Activated T-cell treated with anti-CD3 and anti-CD28 coated beads for 4 hours (primary cell): ENCODE measurements at places on chromosomes 12 and 14.
A peak's percentile ranks its signal among the peaks of the same experiment; 100 is the strongest.

GRCh38 chr14:65297744-65298143 lies 114.8 kb upstream of the FUT8 start:
- DNase-seq, result no peak

DNA sequence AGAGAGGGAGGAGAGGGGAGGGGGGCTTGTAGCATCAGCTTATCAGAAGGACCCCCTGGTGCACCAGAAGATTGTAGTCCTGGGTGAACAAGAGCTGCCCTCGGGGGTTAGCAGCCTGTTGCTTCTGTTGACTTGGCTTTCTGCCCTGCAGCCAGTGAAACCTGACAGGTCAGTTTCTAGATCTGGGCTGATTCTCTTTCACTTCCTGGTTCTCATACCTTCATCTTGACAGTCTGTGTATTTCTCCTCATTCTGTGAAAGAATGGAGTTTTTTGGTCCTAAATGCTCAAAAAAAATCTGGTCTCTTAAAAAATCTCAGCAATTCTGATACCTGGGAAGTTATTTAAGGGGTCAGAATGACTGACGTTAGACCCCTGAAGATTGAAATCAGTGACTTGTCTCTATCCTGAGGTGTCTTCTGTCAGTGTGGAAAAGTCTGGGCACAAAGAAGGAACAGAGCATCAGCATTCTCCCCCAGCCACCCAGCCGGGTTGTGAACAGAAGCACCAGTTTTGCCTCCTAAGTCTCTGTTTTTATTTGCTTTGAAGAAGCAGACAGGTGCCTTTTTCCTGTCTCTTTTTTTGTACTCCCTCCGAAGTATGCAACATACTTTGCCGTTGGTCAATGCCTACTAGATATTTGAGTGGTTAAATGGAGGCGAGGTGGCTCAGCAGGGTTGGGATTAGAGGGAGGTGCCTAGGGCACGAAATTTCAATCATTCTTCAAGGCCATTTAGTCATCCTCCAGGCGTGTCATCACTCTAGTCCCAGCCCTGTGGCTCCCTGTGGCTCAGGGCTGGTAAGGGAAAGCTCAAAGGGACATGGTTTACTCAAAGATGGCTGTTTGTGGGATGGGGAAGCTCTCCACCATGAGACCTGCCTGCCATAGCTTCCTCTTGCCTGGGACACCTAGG lies 24.0 kb downstream of the TTC9 start:
- DNase-seq, result no peak

DNA sequence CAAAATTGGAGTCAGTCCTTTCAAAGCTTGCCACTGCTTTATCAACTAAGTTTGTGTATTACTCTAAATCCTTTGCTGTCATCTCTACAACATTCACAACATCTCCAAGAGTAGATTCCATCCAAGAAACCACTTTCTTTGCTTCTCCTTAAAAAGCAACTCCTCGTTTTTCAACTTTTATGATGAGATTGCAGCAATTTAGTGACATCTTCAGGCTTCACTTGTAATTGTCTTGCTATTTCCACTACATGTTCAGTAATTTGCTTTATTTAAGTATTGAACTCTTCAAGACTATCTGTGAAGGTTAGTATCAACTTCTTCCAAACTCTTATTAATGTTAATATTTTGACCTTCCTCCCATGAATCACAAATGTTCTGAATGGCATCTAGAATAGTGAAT lies 747.9 kb downstream of the TMTC2 start:
- DNase-seq, result no peak

DNA sequence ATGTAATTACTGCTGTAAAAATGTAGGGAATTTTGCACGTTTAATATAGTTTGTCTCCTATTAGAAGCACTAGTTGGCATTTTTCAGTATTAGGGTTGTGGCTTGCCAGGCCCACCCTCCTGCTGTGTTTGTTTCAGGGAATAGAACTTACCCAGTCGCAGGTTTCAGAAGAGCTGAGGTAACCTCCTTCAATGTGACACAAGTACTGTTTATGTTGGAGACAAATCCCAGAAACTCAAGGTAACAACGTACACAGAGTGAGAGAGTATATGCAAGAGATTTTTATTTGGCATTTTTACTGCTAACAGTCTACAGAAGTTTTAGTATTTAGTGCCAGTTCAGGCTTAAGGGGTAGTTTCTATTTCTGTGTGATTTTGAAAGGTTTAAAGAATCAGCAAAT lies 284.3 kb downstream of the RAD51B start:
- DNase-seq, result no peak

DNA sequence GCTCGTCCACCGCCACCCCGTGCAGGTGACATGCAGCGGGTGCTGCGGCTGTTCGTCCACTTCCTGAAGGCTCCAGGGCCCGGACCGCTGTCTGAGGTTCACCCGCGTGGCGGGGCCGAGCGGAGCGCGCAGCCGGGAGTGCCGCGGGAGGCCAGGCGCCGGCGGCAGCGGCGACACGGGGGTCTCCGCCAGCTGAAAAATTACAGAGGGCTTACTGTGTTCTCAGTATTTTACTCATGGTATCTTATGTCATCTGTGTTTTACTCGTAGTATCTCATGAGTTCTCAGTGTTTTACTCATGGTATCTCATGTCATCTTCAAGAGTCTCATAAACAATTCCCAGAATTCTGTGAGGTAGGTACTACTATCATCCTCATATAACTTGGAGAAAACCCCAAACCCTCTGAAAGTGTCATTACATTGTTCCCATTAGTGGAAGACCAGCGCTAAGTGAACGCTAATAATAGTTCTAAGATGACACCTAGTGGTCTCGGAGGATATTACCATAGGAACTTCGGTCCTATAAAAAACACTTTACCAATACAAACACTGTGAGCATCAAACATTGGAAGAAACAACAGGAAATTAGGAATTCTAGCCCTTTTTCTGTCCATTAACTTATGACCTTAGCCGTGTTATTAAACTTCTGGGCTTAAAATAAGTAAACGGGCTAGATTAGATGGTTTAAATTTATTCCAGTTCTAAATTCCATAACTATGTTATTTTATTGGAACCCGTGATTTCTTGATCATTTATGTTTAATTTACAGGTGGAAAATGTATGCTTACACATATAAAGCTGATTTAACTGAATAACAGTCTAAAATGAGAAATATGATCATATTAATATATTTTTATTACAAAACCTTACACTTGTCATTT lies 32.4 kb downstream of the AK7 start:
- peak; percentile 11 for DNase-seq

- no peak for DNase-seq
Measured at GRCh38 chr14:51604073-51604472, 47.6 kb upstream of the FRMD6 start.

DNA sequence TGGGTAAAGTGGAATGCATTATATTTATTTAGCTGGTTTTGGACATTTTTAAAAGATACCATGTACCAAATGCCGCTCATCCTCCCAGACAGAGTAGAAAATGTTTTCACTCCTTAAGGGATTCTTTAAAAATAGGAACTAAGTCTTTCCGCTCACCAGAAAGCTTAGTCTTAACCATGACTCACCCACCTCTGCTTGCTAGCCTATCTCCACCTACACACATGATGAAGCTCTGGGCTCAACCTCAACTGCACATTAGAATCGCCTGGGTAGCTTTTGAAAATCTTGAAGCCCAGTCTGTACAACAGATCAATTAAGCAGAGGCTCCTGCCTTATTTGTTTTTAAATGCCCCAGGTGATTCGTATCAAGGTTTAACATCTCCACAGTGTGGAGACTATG lies 260.5 kb downstream of the NEDD1 start:
- DNase-seq, result no peak

DNA sequence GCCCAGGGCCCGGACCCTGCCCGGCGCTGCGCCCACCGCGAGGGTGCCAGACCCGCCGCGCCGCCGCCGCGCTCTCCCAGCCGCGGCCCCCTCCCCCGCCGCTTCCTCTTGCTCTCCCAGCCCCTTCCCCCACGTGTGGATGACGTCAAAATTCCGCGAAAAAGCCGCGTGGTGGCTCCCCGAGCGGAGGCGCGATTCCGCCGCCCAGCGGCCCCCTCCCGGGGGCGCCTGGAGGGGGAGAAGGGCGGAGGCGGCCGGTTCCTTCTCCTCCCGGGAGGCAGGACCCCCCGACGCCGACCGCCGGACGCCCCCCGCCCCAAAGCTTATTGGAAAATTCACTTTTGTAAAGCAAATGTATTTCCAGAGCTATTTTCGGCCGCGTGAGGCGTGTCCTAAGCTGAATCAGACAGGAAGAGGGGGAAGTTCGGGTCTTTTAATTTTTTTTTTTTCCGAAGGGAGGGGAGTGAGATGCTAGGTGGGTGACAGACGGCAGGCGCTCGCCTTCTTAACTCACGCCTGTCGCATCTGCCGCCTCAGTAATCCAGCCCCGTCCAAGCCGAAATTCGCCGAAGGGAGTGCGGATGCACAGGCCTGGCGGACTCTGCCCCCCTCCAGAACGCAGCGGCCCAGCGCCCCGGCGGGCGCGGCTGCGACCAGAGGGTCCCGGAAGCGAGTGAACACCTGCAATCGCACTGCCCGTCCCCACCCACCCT lies 4.1 kb upstream of the CCND2 start:
- peak; percentile 97 for DNase-seq

DNA sequence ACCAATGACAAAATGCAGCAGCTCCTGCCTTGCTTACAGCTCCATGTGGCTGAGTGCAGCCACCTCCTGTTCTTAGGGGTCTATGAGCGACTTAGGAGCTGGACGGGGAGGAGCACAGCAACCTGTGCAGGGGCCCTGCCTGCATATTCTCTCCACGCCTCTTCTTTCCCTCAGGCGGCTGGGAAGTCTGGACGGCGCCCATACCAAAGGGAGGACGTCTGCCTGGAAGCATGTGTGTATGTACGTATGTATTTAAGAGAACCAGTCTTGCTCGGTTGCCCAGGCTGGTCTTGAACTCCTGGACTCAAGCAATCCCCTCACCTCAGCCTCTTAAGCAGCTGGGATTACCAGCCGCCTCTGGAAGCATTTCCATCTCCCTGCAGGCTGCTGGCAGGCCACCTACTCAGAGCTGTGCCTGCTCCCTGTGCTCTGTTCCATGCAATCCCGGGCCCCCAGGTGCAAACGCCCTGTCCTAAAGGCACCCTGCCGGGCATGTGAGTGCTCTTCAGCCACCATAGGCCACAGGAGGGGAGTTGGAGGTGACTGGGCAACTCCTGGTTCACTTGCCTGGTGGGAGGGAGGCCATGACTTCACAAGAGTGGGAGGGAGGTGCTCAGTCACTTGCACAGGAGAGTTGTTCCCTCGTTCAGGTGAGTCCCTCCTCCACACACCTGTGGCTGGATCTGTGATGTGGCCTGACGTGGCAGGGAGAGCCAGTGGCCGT lies 44.3 kb downstream of the KCNA5 start:
- no peak for DNase-seq

DNA sequence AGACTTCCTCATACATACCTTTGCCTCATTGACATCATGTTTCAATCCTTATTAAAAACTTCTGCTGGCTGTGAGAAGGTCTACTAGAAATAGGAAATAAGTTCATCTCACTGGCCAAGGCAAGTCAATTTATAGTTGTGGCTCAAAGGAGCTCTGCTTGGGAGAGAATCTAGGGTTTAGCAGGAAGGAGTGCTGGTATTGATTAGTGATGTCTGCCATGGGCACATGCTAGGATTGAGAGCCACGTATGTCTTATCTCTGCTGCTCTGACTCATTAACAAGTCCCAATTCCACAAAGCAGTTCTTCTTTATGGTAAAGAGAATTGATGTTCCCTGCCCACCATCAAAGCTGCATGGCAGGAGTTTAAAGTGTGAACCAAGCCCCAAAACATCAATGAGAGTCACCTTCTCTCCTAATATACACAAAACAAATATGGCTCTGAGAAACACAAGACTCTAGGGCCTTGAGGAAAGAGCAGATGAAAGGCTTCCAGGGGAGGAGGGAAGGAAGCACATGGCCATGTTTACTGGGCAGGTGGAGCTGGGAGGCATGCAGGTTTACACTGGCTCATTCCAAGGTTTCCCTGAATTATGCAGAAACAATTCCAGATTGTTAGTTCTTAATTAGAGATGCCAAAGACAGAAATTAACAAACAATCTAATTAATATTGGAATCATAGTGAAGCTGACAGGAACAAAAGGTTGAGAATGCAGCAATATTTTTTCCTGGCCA lies 931.9 kb upstream of the TMEM132C start:
- no peak for DNase-seq

DNA sequence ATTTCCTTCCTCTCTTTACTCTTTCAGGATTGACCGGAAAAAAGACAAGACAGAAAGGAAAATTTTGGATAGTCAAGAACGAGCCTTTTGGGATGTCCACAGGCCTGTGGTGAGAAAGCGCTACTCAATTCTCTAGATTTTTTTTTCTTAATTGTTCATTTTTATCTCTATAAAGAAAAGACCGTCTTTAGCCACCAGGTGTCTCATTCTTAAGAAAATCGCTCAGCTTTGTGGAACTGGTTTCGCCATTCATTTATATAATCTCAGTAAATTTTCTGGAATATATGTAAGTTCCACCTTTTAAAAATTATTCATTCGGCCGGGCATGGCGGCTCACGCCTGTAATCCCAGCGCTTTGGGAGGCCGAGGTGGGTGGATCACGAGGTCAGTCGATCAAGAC lies 421.1 kb downstream of the DPF3 start:
- DNase-seq, result no peak

DNA sequence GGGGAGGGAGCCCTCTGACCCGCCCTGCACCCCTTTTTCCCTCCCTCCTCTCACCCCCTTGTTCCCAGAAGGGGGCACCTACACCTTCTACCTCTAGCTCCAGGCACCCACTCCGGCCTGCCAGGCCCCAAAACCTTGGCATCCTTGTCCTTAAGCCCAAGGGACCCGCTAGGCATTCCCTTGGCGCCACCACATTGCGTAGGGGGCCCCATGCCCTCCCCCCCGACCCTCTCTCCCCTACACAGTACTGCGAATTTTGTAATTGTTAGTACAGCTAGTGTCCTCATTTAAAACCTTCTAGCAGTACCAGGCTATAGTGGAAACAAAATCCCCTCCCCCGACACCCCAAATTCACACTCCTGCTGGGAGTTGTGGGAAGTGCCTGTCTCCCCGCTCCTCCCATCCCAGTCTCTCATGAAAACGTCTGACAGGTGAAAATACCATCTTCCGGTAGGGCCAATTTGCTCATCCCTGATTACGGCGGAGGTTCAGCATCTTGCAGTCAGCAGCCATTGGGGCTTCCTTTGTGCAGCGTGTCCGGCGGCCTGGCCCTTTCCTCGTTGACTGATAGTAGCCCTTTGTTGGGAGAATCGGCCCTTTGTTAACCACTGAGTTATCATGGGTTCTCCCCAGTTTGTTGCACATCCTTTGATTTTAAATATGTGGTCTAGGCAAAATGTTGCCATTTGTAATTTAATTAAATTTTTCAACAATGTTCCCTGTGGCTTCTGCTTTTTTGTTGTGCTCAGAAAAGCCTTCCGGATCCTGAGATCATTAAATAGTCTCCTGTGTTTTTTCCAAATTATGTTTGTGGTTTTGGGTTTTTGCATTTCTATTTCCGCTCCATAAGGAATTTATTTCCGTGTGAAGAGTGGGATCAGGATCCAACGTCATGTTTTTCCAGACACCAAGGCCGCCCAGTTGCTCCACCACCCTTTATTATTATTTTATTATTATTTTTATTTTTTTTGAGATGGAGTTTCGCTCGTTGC lies 7.9 kb upstream of the CEP170B start:
- no peak for DNase-seq

DNA sequence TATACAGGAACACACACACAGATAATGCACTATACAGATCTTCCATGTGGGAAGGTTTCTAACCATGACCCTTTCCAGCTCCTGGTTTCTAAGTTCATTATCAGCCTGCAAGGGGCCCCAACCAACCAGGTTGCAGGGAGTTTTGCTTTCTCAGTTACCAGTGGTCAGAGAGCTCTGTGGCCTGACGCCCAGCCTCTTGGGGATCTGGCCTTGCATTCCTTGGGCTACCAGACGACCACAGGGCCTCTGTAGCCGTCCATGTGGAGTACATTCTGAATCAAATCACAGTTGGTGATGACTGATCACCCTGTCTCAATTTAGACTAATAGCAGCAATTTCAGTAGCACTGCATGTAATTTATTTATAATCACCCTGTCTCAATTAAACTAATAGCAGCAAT lies 47.5 kb downstream of the PAH start:
- no peak for DNase-seq
